Stimulated activated CD4-positive, alpha-beta T cell treated with anti-CD3 and anti-CD28 coated beads, Interleukin-1b, Interleukin-23, amount 100 ng/mL, for 24 hours (primary cell): ENCODE measurements at places on chromosomes 5 and 9.

GRCh38 chr9:113876151-113876992 is at the start of gene ZNF618:
Gene ZNF618, plus strand, starts transcription at chr9:113876309. Its CDS starts 72 bp downstream, at chr9:113876381.
- no peak for DNase-seq

- DNase-seq: no peak
These were observed 30.0 kb downstream of the ADRB2 start for GRCh38 chr5:148856424-148856823.

DNA sequence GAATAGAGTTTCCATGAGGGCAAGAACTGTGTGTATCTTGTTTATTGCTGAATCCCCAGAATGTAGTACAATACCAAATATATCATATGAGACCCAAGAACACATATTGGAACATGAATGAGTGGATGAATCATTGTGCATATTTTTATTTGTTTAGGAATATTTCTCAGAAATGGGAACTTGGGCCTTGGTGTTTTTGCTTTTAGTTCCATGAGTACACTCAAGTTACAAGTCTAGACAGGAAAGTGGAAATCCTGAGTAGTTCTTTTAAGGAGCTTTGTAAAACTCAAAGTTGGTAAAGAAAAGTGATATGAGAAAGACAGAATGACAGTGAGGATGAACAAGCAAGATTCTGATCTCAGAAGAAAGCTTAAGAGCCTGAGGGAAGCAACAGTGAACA is 647.0 kb downstream of the EFNA5 start:
- no peak for DNase-seq

DNA sequence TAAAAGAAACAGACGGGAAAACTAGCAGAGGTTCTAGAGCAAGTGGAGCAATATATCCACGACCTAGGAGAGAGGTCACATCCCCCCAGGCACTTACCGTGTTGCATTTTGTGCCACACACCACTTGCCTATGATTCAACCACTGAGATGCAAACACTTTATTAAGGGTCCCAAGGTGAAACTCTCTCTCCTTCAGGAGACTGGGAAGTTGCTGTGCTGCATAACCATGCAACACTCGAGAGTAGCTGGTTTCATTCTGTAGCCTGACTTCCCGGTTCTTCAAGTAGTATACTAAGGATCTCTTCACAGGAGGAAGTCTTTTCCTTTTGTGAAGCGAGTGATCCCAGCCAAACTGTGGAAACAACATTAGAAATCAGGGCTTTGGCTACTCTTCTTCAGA is 1.6 kb downstream of the DCAF12 start:
- no peak for DNase-seq

DNA sequence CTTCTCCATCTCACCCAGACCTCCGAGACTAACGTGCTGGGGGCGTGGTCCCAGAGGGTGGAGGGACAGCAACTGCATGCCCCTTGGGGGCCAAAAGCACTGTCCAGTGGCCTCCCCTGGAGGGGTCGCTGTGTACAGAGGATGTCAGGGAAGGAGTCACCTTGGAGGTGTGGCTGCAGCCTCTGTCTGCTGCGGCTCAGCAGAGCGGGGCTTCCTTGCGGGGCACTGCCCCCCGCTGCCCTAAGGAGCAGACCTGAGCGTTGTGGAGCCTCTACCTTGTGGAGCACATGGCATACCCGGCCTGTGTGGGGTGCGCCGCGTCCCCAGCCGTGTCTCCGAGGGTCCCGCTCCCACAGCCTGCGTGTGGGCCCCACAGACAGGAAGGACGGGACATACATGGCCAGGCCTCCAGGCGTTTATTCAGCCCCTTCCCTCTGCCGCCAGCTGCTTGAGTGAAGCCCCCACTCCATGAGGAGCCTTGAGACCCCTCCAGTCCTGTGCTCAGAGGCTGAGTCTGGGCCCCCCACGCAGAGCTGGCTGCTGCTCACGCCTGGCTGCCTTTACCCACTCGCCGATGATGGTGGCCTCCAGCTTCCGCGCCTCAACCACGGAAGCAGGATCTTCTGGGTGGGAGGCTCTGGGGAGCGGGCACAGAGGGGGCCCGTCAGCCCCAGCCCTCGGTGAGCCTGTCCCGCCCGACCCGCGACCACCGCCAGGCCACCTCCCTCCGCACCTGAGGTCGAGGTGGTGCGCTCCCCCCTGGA is 4.2 kb downstream of the DPP7 start:
- DNase-seq: no peak

DNA sequence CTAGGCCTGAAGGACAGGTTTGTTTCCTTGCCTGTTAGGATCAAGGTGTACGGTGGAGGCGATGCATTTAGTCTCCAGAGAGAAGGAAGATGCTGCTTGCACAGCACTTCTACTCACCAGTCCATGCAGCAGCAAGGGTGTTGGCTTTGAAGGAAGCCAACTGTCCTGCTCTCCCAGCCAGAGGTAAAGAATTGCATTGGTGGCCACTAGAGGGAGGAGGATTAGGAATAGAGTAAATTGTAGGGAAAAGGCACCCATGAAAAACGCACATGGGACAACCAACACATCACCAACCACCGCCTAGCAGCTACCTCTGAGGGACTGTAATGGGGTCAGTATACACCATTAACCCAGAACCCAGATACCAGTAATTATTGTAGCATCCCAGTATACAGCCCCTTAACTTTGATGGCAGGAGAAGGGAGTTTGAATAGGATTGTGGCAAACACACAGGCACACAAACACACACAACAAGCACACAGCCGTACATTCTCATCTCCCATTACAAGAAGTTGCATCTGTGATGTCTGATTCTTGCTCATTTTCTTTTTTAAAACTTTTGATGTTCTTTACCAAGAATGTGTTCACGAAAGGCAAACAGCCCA is 267.7 kb downstream of the ADAMTS6 start:
- DNase-seq: no peak

GRCh38 chr9:105908069-105908468 is 213.7 kb downstream of the TMEM38B start:
- DNase-seq: no peak

DNA sequence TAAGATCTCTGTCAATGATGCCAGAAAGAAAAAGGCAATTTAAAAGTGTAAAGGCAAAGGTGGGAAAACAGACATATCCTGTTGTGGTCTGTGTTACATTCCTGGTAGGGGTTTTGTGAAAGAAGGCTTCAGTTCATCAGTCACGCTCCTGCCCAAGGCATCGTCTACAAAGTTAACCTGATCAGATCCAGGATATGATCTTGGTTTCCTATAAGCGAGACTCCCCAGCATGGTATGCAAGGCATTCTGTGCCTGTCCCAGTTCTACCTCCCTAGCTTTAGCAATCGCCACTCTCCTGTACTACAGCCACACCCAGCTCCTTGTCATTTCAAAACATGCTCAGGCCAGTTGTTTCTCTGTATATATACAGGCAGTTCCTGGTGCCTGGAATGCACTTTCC is 58.0 kb upstream of the PTPN3 start:
- no peak for DNase-seq

- no peak for DNase-seq
These were observed 255.2 kb downstream of the TMEM167A start for GRCh38 chr5:82821846-82822633.

GRCh38 chr9:125513668-125514413 is 193.2 kb downstream of the MAPKAP1 start:
- DNase-seq: no peak

DNA sequence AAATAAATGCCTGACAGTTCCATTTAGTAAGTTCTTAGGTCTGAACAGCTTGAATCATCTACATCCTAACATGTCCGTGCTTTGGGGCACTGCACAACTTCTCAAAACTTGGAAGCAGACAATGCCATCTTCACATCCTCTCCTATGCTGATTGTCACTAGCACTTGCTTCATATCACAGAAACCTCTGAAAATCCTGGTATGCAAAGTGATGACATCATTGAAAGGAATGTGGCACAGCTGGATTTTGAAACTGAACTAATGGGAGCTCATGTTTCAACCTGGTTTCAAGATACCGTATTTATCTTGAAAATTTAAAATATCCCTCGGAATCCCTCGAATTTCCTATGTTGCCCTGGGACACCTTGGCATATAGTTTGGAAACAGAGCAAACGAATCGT is 490.2 kb upstream of the DAP start:
- DNase-seq: no peak

- no peak for DNase-seq
These were observed 36.4 kb upstream of the TCF7 start for GRCh38 chr5:134077926-134078580.

GRCh38 chr5:66477596-66477995 is 118.6 kb upstream of the MAST4 start:
- no peak for DNase-seq

GRCh38 chr9:123749580-123750202 is 180.2 kb downstream of the DENND1A start:
- DNase-seq: no peak

DNA sequence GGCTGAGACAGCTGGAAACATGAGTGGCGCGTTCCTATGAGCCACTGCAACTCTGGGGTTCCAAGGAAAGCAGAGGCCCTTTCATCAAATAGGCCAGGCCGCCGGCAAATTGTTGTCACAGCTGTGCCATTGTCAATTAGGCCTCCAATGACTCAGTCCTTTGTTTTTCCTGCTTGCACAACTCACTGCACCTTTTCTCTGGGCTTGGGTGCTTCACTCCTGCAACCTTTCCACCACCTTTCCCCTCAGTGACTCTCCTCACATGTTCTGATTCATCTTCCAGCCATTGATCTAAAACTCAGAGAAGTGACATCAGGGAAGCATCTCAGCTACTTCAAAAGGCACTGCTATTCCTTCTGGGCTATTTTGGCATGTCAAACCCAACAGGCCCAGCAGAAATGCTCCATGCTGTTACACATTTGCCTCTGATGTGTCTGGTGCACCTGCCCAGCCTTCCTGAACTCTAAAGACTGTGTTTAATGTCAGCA is 653.7 kb downstream of the NR2F1-AS1 start:
- no peak for DNase-seq

DNA sequence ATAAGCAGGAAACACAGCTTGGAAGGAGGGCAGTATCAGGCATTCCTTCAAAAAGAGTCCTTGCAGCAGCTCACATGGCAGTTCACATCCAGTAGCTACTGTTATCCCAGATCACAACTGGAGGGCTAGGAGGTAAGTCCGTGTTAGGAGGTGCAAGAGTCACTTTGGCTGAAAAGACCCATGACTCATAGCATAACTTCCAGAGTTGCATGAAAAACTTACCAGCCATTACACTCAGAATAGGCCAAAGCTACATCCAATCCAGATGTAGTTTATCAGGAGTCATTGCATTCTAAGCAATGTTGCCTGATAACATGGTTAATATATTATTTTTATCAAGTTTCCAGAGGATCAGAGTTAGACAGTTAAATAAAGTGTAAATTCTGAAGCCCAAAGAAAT is 1126.4 kb upstream of the SEMA6A start:
- no peak for DNase-seq

DNA sequence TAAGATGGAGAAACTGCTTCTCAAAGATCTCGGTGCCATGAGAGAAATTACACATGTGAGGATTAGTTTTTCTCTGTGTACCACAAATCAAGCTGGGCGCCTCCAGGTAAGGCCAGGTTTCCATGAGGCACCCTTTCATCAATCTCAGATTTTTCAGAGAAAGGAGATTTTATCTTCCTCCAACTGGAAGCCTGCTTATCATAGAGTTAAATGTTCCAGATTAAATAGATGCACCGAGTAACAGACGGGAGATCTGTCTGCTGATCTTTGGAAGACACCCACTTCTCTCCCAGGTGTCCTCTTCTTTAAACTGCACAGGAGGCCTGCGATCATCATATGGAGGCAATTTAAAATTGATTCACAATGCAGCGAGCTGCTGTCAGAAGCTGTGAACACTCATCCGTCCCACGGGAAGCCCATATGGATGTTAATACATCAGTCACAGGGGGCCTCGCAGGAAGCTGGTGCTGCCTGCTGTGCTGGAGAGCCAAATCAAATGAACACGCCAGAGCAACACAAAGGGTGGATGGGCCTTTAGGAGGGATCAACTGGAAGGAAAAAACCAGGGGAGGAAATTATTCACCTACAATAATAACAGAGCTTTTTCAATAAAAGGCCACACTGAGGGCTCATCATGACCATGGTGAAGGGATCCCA is 93.3 kb downstream of the TLE1 start:
- no peak for DNase-seq

DNA sequence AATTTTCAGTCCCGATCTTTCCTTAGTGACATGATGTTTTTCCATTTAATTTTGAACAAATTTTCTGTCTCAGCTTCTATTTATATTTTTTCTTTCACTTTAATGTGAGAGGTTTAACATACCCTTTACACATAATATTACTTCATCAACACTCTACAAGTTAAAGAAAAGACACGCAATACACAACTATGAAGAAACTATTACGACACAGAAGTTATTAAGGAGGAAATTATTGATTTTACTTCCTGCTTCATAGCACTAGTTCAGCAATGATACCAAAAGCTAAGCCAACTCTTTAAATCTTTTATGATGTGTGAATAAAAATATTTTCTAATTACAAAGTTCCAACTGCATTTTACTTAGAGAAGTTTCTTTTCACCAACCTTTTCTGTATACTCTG is 432.3 kb upstream of the DAB2 start:
- no peak for DNase-seq

DNA sequence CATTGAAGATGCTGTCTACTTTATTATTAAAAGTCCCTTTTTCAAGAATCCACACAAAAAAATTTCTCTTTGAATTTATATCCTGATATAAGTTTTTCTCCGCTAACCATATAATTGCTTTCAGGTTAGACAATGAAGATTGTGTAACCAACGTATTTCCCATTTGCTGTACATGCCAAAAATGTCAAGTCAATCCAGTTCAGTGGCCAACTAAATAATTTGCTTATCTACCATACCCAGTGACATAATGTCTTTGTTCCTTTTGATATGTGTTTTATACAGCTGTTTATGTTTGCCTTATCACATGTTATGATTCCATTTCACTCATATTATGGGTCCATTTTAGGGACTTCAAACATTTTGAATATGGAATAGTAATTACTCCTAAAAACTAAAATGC is 349.9 kb downstream of the EFNA5 start:
- no peak for DNase-seq

DNA sequence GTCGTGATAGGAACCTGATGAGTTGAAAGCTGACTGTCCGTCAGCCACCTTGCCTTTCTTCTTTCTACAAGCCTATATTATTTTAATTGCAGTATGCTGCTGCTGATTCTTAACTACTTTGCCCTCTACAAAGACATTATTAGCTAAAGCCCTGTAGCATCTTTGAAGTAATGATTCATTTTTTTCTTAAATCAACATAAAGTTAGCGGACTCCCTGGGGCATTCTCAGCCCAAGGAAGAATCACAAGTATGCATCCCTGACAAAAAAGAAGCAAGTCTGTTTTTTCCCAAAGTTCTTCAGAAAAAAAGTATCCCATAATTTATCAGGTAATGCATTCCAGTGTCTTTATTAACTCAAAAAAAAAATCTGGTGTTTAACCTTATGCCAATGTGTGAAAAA is 69.5 kb upstream of the TAS2R1 start:
- no peak for DNase-seq
